ENCODE measurements at places on chromosomes 4 and X.
A peak's percentile ranks its signal among the peaks of the same experiment; 100 is the strongest.

- DNase-seq, result no peak
These were observed 60.8 kb upstream of the CBR4 start for GRCh38 chr4:169070895-169071218.

DNA sequence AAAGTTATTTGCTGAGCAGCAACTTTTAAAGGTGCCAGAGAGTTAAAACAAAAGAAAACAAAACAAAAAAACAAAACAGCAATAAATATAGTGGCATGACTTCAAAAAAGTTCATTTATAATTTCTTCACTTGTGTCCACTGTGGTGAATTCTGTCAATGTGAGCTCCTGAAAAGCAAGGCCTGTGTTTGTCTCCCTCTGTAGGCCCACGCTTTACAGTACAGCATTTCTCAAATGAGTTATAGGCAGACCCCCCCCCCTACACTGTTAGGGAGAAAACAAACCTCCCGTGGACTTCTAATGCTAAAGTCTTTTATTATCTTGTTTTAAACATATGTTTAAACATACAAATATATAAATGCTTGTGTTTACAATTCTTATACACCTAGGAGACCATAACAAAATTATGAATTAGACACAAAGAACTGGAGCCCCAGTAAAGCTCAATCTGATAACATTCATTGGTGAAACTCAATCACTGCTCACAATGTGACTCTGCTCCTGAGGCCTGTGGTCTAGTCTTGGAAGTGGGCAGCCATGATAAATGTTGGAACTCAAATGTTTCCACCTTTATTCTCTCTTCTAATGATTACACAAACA lies 47.0 kb upstream of the SCOC start:
- peak; percentile 27 for DNase-seq

- DNase-seq, result no peak
These were observed 245.4 kb downstream of the ADGRL3 start for GRCh38 chr4:61445374-61446063.

- DNase-seq, result no peak
These were observed 16.6 kb downstream of the GPKOW start for GRCh38 chrX:49106930-49107329.

GRCh38 chrX:125404667-125405160 lies 85.0 kb downstream of the TEX13C start:
- DNase-seq, result no peak

- DNase-seq, result no peak
These were observed 14.2 kb downstream of the ZNF518B start for GRCh38 chr4:10442976-10443375.

- DNase-seq, result peak; percentile 85
These were observed 3.5 kb downstream of the TMSB4X start for GRCh38 chrX:12978205-12979025.

DNA sequence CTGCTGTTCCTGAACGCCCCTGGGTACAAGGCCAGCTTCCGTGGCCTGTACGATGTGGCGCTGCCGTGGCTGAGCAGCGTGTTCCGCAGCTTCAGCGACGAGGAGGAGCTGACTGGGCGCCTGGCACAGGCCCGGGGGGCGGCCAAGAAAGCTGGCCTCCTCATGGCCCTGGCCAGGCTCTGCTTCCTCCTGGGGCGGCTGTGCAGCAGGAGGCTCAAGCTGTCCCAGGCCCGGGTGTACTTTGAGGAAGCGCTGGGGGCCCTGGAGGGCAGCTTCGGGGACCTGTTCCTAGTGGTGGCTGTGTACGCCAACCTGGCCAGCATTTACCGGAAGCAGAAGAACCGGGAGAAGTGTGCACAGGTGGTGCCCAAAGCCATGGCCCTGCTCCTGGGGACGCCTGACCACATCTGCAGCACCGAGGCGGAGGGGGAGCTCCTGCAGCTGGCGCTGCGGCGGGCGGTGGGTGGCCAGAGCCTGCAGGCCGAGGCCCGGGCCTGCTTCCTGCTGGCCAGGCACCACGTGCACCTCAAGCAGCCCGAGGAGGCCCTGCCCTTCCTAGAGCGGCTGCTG lies 28.2 kb downstream of the SH3TC1 start:
- no peak for DNase-seq

DNA sequence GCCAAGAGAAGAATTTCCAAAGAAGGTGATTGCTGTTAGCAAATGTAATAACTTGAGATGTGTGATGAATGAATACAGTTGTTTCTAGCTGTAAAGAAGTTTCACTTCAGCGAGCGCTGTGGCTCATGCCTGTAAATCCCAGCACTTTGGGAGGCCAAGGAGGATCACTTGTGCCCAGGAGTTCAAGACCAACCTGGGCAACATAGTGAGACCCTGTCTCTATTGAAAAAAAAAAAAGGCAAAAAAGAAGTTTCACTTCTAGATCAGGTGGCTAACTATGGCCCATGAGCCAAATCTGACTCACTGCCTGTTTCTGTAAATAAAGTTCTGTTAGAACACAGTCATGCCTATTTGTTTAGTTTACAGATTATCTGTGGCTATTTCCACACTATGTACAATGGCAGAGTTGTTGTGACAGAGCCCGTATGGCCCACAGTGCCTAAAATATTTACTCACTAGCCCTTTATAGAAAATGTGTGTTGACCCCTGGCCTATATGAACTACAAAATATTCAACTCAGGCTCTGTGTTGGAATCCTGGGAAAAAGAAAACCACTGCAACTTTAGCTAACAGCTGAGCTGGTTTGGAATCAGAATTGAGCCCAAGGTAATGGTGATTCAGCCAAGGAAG lies 54.1 kb upstream of the PRPS1 start:
- DNase-seq, result no peak

DNA sequence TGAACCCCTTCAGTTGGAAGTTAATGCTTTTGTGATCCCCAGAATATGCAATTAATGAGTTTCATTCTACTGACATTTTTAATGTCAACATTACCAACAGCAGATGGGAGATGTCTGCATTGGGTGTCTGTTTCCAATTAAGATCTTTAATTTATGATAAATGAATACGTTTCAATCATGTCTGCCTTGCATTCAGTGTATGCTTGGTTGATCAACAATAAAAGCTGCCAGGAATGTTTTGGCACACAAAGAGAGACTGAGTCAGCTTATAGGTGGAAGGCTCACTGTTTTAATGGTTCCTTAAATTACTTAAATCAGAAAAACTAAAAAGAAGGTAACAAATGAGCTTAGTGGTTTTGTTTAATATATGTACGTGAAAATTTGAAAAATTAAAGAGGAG lies 359.9 kb upstream of the CNKSR2 start:
- no peak for DNase-seq

DNA sequence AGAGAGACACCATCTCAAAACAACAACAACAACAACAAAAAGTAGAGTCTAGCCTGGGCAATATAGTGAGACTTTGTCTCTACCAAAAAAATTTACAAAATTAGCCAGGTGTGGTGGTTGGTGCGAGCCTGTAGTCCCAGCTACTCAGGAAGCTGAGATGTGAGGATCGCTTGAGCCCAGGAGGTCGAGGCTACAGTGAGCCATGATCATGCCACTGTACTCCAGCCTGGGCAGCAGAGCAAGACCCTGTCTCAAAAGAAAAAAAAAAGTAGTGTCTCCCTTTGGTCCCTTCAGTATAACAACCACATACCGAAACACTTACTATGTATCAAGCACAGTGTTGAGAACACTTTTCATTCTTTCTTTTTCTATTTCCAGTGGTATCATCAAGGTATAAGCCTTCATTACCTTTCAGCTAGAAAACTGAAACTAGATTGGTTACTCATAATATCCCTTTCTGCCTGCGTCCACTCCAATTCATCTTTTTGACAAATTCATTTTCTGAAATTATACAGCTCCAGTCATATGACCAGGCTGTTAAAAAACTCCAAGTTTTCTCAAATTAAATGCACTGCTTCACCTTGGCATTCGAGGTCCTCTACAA lies 54.1 kb downstream of the RPS6KA3 start:
- DNase-seq, result no peak

- no peak for DNase-seq
These were observed at the start of gene ASMT for GRCh38 chrX:1614927-1615326. Gene ASMT, plus strand, starts transcription at chrX:1615059. Its CDS starts 141 bp downstream, at chrX:1615200.

GRCh38 chrX:96372313-96373046 lies 312.2 kb upstream of the DIAPH2 start:
- DNase-seq, result no peak

GRCh38 chr4:43547561-43547960 lies 655.0 kb downstream of the GRXCR1 start:
- DNase-seq, result no peak

- no peak for DNase-seq
These were observed 381.0 kb upstream of the BOD1L1 start for GRCh38 chr4:14008494-14008893.

DNA sequence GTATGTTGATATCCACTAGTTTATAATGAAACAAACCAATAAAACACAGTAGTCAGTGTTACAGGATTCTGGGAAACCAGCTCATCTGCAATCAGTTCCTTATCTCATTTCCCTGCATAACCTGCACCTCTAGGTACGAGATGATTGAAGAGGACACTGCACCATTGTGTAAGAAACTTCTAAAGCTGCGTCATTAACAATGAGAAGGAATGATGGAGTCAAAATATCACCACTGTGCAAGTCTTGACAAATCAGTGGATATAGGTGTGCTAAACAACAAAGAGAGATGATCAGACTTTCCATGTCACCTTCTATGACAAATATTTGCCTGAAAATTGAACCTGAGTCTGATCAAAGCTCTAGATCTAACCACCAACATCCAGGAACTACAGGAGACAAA lies 40.7 kb upstream of the DHX15 start:
- DNase-seq, result no peak

- DNase-seq, result no peak
These were observed 23.9 kb downstream of the RELL1 start for GRCh38 chr4:37662251-37662650.

DNA sequence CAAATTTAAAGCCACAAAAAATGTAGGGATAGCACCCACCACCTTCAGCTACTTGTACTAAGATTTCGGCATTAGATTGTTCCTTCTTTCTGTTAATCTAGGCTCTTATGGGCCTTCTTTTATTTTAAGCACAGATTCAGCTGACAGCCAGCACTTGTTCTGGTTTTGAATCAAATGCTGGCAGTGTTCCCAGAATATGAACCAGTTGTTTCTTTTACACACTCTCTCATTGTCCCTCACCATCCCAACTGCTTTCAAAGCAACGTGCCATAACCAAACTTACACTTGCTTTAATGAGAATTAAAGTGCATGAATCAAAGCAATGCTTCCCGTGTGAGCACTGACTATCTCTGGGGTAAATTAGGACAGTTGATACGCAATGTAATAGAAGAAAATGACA lies 744.5 kb upstream of the FAM241A start:
- DNase-seq, result no peak

DNA sequence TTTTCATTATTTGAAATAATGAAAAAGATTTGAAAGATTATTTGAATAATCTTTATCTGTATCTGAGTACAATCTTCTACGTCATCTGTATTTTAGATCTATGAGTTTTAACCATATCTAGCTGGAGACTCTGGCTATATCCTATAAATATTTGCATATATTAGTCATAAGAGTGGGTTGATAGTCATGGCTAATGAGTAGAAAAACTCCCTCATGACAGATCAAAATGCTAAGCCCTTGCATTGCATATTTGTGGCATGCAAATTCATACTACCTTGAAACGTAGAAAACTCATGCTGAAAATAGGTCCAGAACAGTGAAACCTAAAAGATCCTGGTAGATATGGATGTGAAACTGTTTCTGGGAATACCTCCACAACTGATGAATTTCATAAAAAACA lies 291.3 kb downstream of the GALNTL6 start:
- no peak for DNase-seq

- no peak for DNase-seq
These were observed 3.3 kb upstream of the PDGFRA start for GRCh38 chr4:54225598-54226403.

GRCh38 chr4:88457307-88458103 lies 586 bp downstream of the HERC5 start:
- DNase-seq, result no peak

DNA sequence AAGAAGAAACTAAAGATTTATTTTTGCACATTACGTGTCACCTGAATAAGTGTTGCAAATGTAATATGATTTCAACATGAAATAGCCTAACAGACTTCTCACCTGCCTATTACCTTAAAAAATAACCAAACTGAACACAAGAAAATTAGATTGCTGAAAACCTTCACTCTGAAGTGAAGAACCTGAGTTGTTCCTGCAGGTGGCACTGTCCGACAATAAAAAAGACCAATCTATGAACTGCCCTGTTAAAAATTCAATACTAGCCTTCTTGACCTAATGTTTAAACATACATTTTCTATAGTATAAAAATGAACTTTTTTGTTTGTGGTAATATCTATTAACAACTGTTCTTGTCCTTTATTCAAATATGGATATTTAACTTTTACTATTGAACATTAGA lies 69.2 kb upstream of the PNPLA4 start:
- DNase-seq, result no peak

DNA sequence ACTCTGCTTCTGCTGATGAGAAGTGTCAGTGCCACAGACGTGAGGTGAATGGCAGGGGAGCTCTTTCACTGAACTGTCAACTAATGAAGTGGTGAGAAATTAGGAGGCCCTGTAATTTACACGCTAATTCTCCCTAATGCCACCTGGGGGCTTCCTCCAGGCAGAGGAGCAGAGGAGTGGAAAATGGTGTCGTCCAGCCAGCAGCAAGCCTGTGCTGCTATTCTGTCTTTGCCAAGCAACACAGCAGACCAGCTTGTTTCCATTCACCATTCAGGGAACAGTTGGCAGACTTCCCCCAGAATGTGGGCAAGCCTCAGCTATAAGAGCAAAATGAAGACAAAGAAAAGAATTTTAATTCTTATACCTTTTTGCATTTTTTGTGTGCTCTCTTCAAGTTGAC lies 245.2 kb upstream of the TET2 start:
- no peak for DNase-seq

DNA sequence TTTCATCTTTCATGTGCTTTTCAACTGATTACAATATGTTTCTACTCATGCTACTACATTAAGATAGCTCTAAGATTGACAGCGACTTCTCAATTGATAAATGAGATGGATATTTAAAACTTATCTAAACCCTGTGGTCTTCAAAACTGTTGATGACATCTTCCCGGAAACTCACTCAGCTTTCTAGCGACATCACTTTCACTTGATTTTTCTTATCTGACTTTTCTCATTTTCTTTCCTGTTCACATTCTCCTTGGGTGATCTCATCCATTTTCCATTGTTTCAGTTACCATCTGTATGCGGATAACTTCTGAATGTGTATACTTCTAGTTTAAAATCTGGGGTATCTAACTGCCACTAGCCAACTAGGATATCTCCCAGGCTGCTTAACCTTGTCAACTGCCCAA lies 3.1 kb downstream of the POLR2B start:
- no peak for DNase-seq

GRCh38 chr4:27916452-27917184 lies 1056.0 kb downstream of the STIM2 start:
- no peak for DNase-seq

DNA sequence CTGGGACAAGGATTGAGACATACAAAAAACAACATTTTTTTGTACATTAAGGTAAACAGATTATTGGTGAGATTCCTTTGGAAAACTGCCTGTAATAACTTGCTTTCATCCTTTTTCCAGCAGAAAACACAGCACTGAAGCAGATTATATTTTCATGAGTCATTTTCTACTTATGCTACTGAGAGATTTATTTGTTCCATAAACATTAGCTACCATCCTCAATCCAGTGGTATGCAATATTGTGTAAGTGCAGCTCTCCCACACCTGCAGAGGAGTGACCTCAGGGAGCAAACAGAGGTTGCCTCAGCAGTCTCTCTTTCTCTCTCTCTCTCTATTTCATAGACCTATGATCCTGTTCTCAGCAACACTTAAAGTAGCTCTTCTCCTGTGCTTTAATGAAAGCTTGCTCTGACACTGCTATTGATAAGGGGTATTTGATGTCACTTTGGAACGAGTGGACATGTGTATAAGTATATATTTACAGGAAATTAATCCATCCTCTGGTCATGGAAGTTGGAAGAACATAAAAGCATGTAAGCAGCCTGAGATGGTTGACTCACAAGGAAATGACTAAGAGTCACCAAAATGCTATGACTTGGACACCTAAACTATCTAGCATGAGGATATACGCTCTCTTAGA lies 163.7 kb upstream of the SPANXC start:
- no peak for DNase-seq
